ENCODE measurements at places on chromosomes 6 and 20.

GRCh38 chr6:129981598-129981997, 36.8 kb upstream of the L3MBTL3 start:
- DNase-seq, result no peak

GRCh38 chr6:110543106-110543505, 66.7 kb upstream of the SLC22A16 start:
- DNase-seq, result peak; percentile 15

GRCh38 chr20:32527447-32528055, 57.6 kb downstream of the NOL4L start:
- DNase-seq, result no peak

GRCh38 chr6:162198925-162199324, 528.6 kb downstream of the PRKN start:
- DNase-seq, result no peak

All from heart right ventricle (tissue), 16 donors.